ENCODE measurements at places on chromosomes 5 and 9.

- ATAC-seq = no peak
Measured at GRCh38 chr9:10403283-10403682, 209.5 kb downstream of the PTPRD start.

DNA sequence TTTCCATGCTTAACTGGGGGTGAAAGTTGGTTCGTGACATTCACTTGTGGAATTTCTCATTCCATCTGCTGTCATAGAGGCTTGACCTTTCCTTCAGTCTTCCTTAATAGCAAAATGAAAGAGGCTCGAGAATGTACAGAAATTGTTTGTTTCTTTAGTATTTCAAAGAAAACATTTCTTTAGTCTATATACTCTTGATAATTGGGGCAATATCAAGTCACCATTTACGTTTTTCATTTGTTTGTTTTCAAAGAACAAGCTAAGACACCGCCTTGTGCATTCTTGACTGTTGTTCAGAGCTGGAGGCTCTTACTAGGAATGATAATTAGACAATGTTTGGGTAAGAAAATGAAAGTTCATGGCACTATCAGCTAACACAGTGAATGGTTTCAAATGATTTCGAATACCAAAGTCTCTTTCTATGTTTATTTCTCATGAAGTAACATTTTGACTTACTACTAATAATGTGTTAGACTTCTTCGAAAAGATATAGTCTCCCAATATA lies 835.4 kb downstream of the SEMA5A start:
- ATAC-seq = no peak

DNA sequence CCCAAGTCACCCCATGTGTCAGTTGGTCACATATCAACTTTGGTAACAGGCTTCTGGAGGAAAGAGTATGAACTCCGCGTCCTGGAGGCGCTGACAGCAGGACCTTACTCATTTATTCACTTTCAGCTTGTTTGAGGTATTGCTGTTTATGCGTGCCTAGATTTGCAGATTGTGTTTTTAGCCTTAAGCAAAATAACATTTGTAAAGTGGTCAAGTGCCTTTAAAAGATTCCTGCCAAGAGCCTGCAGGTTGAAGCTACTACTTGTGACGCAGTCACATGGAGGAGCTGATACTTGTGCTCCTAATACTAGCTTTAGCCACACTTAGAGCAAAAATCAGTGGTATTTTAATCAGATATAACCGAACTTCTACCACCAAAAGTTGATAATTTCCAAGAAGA lies 351.3 kb downstream of the ADGRV1 start:
- no peak for ATAC-seq

DNA sequence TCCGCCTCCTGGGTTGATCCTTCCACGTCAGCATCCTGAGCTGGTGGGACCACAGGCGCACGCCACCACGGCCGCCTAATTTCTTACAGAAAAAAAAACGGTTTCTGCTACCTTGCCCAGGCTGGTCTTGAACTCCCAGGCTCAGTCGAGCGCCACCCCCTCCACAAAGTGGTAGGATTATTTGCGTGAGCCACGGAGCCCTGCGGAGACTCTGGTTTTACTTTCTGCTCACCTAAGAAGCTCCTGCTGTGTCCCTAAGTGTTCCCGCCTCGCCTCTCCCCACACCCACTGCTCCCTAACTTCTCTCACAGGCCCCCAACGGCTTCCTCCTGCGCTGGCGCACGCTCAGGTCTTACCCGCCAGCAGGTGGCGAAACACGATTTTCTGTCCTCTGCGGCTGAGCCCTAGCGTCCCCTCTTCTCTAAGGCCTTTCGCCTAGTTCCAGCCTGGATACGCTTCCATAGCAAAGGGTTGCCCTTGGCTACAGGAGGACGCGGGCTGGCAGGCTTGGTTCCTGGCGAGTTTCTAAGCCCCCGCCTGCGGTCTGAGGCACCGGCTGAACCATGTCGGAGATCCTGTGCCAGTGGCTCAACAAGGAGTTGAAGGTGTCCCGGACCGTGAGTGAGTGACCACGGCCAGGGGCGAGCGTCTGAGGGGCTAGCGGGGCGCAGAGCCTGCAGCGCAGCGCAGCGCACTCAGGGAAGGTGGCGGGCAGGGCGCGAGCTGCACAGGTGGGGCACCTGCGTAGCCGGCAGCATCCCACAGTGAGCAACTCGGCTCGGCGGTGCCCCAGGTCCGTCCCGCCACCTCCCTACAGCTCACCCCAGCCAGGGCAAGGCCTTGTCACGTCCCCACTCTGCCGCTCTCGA lies at the start of gene SPEF2:
Gene SPEF2 (plus strand): TSS at position 429 of the 869 bp plus-strand sequence. CDS start 135 bp downstream, at position 564.
- peak; percentile 100 for ATAC-seq

- ATAC-seq = no peak
Measured at GRCh38 chr5:103243665-103244064, 14.9 kb upstream of the MACIR start.

DNA sequence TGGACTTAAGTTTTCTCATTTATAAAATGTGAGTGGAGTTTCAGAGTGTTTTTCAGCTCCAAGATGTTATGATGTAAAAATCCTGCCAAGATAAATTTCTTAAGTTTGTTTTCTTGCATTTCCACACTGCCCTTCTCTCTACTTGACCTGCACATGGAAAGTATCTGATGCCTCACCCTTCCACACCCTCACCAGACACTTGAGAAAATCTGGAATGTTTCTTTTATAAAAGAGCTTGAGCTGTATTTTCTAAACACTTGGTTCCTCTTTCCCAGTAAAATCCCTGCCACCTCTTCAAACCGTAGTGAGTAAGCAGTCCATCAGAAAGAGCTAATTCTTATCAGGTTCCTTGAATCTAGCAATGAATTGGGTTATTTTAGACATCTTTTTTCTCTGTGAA lies 42.9 kb downstream of the FOXD1 start:
- ATAC-seq = no peak

DNA sequence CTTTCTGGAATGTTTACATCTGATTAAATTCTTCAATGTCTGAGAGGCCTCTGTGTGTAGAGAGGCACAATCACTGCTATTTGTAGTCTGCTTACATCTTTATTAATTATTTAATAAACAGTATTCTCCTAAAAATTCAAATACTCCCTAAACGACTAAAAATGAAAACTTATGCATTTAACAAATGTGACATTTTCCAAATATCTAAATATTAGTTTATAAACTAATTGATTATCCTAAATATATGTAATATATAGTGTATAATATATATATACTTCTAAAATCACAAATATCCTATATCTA lies 57.7 kb upstream of the ZBED3 start:
- ATAC-seq = no peak

DNA sequence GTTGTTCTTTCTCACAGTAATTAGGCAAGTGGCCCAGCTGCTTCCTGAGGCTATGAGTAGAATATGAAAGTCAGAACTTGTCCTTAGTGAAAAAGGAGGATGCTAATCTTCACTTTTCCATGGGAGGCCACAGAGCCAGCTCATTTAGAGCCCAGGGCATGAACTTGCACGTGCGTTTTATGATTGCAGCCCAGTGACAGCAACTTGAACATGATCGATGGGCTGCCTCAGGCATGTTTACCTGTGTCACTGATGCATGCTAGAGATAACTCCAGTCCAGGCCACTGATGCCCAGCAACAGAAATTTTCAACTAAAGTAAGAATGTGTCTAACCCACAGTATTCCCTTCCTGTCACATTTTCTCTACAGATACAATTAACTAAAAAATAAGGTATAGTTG lies 179.3 kb downstream of the CTNND2 start:
- no peak for ATAC-seq

- ATAC-seq = no peak
Measured at GRCh38 chr5:122306461-122306860, 5.6 kb upstream of the SNCAIP start.

- ATAC-seq = no peak
Measured at GRCh38 chr5:176734756-176735342, 75.5 kb upstream of the UNC5A start.

DNA sequence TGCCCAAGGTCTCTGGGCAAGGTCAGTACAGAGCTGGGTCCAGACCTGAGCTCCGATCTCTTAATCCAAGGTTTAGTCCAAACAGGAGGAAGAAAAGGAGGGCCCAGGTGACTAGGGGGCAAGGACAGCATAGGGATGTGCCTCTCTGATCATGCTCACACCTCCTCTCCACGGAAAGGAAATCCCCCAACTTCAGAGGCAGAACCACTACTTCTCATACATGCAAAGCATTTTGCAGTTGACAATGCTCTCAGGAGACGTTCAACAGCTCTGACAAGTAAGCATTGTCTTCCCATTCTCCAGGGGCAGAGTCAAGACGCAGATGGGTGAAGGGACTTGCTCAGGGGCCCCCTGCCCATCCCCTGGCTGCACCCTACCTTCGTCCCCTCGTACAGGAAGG lies 8.7 kb upstream of the CORO2A start:
- no peak for ATAC-seq

- no peak for ATAC-seq
Measured at GRCh38 chr9:107108342-107109130, 174.5 kb upstream of the RAD23B start.
